RPMI7951 (cell line): ENCODE measurements at places on chromosomes 13 and 19. TPM values are rescaled to one million over a fixed set of nuclear protein-coding genes. Genes with fewer than 3 reads are reported as not detected.

- no peak for DNase-seq
Observed at GRCh38 chr19:50823389-50824042, at the start of gene KLK1. Gene KLK1 (minus strand): TSS chr19:50823787. CDS start chr19:50823748, 39 bp downstream.

Gene NKPD1
- 0.12 and 0.20 TPM in 2 replicates for total RNA-seq

DNA sequence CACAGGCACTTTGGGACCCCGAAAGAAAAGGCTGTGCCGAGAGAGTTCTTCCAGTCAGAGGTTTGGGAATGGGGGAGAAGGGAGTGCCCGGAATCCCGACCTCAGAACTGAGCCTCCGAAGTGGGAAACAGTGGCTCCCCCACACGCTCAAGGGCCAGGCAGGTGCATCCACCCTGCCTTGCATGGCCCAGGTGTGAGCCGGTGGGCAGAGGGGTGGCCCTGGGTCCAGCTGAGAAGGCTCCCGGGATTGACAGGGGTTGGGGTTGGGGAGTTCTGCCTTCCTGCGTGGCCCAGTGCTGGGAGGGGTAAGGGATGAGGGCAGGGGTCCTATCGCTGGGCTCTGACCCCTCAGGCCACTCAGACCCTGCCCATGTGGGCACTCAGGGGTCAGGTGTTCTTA is 163.5 kb upstream of the TUBA3C start:
- no peak for DNase-seq

DNA sequence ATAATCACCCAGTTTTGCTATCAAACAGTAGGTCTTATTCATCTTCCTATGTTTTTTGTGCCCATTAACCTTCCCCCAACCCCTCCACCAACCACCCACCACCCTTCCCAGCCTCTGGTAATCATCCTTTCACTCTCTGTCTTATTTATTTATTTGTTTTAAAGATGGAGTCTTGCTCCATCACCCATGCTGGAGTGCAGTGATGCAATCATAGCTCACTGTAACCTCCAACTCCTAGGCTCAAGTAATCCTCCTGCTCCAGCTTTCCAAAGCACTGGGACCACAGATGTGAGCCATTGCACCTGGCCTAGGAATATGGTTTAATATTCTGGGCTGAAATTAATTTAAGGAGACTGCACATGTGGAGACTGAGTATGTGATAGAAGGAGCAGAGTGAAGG is 527.0 kb downstream of the GPC6 start:
- no peak for DNase-seq

Gene FPR2
- 8.1 and 8.4 TPM in 2 replicates for total RNA-seq

GRCh38 chr13:114146629-114147028 is 14.2 kb upstream of the RASA3 start:
- DNase-seq = no peak

GRCh38 chr19:13920940-13921747 is 15.1 kb downstream of the CC2D1A start:
- DNase-seq = peak; percentile 70

Gene ZNF497
- 0.12 and 0.29 TPM in 2 replicates for total RNA-seq

- peak; percentile 77 for DNase-seq
Observed at GRCh38 chr13:106533101-106533942, 2.1 kb downstream of the EFNB2 start.

DNA sequence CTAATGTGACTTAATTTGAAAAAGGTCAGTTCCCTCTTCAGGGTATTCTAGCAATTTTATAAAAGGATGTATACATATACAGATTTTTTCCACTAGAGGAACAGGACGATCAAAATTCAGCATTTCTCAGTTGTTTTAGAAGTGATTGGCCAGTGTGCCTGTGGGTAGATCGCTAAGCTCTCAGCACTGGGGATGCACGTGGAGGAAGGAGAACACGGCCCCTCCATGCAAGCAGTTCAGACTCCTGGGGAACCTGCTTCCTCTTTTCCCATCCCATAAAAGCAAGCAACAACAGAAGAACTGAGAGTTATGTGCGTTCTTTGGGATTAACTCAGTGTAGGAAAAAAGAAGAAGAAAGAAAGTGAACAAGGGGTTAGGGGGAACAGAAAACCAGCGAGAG is 328.8 kb downstream of the FOXO1 start:
- DNase-seq = no peak

Gene STARD13
- total RNA-seq = 8.3 and 10.6 TPM in 2 replicates

- no peak for DNase-seq
Observed at GRCh38 chr19:17183858-17184321, 31.3 kb upstream of the USE1 start.

Gene ZNF296
- 0.48 and 0.59 TPM in 2 replicates for total RNA-seq

Gene IZUMO1
- 0.12 TPM in 1 of 2 replicates, not detected in the other for total RNA-seq

DNA sequence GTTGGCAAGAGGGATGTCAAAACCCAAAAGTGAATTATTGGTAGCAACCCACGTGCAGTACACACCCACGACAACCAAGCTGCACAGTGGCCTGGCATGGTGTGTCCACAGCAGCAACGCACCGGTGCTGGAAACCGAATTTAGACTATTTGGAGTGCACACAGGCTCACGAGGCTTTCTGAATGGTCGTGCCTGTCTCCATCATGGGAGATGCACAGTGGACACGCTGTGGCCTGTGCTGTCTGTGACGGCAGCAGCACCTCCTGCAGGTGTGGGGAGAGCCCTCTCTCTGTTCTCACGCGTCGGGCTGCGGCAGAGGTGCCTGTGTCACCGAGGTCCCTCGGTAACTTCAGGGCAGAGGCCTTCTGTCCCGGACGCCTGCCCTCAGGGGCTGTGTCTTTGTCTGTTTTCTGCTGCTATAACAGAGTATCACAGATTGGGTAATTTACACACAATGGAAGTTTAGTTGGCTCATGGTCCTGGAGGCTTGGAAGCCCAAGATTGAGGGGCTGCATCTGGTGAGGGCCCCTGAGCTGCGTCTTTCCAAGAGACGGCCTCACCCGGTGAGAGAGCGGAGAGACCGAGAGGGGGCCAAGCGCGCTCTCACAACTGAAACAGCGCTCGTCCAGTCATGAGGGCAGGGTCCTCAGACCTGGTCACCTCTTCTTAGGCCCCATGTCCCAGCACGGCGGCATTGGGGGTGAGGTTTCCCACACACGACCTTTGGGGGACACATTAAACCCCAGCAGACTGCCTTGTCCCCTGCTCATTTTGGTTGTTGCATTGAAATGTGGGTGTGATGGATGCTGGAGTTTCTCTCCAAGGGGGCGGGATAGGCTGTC is 9.1 kb upstream of the MCF2L start:
- DNase-seq = no peak

- no peak for DNase-seq
Observed at GRCh38 chr13:100753376-100753775, 78.8 kb upstream of the TMTC4 start.

GRCh38 chr19:23804676-23805075 is 46.0 kb upstream of the ZNF681 start:
- peak; percentile 23 for DNase-seq

- no peak for DNase-seq
Observed at GRCh38 chr13:28282451-28282850, 144.1 kb downstream of the PAN3 start.

GRCh38 chr13:99909097-99909835 is 62.3 kb downstream of the ZIC5 start:
- no peak for DNase-seq

- peak; percentile 37 for DNase-seq
Observed at GRCh38 chr13:48559638-48560320, 26.9 kb upstream of the RCBTB2 start.

Gene LRRC8E
- 5.2 and 7.3 TPM in 2 replicates for total RNA-seq

DNA sequence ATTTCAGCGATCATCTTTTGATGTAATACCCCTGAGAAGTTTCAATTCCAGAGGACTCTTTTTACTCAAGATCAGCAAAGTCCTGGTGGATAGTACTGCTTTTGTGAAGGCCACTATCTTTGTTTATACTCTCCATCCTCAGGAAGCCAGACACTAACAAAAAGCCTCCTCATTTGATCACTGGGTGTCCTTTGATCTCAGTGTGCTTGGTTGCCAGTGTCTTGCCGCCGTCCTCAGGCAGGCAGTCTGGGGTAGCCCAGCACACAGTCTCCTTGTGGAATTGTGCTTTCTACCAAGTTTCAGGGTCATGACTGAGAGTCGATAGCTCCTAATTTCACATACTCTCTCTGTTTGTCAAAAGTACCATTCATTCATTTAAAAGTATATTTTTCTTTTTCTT is 762.2 kb downstream of the EFNB2 start:
- DNase-seq = peak; percentile 25

DNA sequence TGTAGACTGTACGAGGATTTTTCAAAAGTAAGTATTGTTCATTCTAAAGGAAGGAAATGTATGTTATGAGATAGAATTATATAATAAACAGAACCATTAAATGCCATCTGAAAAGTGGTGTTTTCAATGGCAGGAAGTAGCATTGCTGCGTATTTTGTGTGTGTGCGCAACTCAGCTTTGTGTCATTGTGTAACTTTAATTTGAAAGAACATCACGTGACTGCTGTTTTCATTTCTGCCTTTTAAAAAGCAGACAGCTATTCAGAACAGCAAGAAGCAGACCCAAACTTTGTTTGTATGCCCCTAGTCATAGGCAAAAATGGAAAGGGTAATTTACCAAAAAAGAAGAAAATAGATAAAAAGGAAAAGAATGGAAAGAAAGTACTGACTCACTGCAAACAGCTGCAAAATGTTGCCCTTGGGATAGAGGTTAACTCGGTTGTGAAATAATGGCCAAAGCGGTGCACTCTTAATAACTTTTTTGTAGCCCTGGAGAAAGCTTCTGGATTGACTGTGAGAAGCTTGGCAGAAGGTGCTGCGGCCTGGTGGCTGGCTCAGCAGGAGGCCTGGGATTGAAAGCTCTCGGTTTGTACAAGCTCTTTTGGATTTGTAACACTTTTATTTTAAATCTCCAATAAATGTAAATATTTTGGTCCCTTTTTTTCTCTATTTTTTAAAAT is 97.3 kb downstream of the GGACT start:
- DNase-seq = peak; percentile 73

- no peak for DNase-seq
Observed at GRCh38 chr13:85009447-85009846, 789.8 kb downstream of the SLITRK6 start.

DNA sequence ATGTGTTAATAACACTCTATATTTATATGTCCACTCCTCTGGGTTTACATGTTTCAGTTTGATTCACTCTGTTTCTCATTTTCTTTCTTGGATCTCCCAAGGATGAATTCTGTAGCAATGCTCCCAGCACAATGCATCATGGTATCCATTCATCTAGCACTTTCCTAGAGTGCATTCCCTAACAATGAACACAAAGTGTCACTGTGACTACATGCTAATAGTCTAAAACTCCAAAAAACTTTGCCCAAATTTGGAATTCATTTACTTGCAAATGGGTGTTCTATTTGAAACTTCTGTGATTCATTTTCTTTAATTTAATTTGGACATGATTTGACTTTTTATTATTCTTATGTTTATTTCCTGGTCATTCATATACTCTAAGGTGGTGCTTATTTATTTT is 286.3 kb downstream of the POU4F1 start:
- DNase-seq = no peak

GRCh38 chr13:100399455-100399854 is 189.1 kb downstream of the GGACT start:
- no peak for DNase-seq

DNA sequence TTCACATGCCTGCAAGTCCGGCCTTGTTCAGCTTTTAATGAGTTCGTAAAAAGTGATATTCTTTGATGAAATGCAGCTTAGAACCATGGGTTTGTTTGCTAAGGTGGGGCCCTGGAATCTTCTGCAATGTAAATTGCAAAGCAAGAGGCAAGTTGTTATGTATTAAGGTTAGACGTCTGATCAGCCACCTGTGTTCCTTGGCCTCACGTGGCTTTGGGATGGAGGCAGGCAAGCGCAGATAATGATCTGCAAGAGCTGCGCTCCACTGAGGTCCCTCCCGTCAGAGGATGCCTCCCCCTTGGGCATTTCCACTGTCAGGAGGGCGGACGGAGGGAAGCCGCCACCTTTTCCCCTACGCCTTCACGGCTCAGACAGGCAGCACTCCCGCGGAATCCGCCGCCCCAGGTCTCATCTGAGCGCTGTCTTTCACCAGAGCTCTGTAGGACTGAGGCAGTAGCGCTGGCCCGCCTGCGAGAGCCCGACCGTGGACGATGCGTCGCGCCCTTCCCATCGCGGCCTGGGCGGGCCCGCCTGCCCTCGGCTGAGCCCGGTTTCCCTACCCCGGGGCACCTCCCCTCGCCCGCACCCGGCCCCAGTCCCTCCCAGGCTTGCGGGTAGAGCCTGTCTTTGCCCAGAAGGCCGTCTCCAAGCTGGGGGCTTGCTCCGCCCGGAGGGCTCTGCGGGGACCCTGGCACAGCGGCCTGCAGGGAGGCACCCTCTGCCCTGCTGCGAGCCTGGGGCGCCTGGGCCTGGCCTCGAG is 110.9 kb downstream of the CRYL1 start:
- no peak for DNase-seq

GRCh38 chr13:37403776-37404527 is 194.6 kb downstream of the POSTN start:
- DNase-seq = peak; percentile 70

DNA sequence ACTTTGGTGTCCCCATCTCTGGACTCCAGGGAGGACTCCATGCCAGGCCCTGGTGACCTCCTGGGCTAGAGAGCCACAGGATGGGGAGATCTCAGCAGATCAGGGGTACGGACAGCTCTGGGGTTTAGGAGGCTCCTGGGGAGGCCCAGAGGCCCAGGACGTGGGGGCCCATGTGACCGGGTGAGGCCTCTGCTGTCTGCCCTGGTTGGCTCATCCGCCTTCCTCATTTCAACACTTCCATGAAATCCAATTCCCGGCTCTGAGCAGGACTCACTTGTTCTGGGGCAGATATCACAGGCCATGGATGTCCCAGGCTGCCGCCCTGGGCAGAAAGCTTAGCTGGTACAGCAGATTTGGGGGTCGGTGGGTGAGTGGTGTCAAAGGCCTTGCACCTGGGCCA is 1.1 kb upstream of the PRAM1 start:
- no peak for DNase-seq

DNA sequence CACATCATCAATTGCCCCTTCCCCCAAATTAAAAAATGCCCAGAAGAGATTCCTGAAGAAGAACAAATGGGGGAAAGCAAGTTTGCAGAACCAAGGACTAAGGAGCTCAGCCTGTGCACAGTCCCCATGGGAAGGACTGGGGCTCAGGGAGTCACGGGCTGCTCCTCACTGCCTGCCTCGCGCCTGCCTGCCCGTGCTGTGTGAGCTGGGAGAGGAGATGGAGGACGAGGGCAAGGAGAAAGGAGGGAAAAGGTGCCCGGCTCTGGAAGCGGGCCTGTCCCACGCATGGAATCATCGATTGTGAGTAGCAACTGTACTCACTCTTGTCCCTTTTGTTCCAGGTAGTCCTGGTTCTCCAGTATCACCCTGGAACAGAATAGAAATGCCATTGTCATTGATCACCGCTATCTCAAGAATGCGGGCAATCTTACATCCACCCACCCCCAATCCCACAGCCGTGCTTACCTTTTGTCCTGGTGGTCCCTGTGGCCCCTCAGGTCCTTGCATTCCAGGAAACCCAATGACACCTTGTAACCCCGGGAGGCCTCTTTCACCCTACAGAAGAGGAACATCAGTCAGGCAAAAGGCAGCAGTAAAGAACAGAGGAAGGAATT is 93.4 kb downstream of the COL4A1 start:
- DNase-seq = no peak

Gene OR7C1
- total RNA-seq = under 0.01 TPM in 2 replicates

DNA sequence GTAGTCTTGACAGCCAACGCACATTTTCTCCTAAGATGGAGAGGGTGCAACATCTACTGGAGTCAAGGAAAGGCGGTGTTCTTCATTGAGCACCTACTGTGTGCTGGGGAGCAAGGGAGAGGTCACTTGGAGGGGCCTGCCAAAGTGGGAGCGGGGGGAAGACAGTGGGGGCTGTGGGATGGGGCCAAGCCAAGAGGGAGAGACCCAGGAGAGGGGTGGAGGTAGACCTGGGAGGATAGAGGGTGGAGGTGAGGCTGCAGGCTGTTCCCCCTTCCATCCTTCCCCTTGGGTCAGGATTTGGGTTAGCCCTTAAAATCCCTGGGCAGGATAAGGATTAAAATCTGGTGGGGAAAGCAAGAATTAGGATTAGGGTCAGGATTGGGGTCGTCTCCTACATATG is 1.7 kb upstream of the PLPP2 start:
- DNase-seq = no peak

Gene LRG1
- not detected in 2 replicates for total RNA-seq
